ENCODE measurements at places on chromosomes 3 and 15.

DNA sequence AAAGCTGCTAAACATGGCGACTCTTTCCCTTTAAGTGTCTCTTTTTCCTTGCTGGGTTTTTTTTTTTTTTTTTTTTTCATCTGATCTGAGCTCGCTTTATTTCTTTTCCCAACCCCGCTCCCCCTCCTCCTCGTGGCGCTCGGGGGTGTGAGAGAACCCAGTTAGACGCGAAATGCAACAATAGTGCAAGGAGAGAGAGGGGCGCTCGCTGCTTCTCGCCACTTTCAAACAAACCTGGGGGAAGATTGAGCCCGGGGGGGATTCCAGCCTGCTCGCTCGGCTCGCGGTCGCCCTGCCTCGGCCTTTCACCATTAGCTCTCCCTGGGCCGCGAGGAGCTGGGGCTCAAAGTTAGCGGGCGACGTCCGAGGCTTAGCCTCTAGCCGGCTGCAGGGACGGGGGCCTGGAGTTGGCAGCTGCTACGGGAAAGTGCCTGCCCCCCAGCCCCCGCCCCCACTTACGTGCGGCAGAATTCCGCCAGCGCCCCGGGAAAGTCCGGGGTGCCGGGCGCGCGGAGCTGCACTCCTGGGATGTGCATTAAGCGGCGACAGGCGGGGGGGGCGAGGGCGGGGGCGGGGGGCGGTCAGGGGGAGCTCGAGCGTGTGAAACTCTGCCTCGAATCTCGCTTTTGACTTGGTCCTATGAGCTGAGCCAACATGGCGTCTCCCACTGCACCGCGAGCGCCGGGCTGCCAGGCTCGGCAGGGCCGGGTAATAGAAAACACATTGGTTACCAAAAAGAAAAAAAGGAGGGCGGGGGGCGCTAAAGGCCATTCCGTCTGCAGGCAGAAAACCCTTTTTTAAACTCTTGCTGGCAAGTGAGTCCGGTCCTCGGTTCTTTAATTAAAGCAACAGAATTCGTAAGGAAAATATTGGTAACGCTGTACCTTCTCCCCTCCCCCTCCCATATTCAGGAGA is 10.4 kb downstream of the NR2F2 start:
- no peak for DNase-seq

GRCh38 chr15:52642386-52643361 is 36.5 kb downstream of the ATOSA start:
- DNase-seq: no peak

GRCh38 chr3:182399978-182400737 is 393.1 kb upstream of the ATP11B start:
- no peak for DNase-seq

GRCh38 chr15:85025516-85026251 is 44.0 kb downstream of the PDE8A start:
- DNase-seq: no peak

- no peak for DNase-seq
Measured at GRCh38 chr3:9077029-9077428, 113.8 kb upstream of the RAD18 start.

- DNase-seq: no peak
Measured at GRCh38 chr3:135558150-135558783, 407.3 kb upstream of the PPP2R3A start.

- DNase-seq: no peak
Measured at GRCh38 chr15:73326157-73326556, 42.6 kb downstream of the HCN4 start.

All from pulmonary artery endothelial cell (primary cell).